Activated CD4-positive, CD25-positive, alpha-beta regulatory T cell treated with anti-CD3 and anti-CD28 coated beads, Interleukin-2, amount 50 U/mL, for 16 hours (primary cell): ENCODE measurements at places on chromosomes 2 and 18.

DNA sequence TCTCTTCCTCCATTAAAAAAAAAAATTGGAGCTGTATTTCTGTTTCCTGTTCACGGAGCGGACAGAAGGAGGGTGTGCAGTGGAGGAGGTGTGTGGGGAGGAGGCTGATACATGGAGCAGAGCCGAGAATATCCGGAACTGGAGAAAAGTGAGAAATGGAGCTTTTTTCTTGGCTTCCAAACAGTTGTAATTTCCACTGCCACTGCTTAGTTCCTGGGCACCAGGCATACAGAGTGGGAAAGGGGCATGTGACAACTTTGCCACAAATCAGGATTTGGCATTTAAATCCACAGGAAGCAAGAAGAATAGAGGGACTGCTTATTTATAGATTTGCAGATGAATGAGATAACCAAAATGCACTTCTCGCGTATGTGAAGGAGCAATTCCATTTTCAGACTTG lies 71.2 kb downstream of the BCL11A start:
- DNase-seq = no peak

DNA sequence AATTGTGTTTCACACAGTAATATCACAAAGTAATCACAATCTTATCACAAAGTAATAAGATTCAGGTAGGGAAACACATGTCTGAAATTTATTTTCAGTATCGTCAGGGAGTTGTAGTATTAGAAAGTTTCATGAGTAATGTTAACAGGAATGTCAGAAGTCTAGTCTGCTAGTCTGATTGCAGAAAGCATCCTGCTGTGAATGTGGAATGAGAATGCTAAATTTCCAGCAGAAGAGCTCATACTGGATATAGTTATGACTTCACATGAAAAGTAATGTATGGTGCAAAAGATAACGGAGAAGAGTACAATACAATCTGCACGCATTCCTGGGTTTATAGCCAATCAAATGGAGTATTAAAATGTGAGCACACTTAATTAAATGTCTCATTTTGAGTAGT lies 494.7 kb upstream of the SETBP1 start:
- no peak for DNase-seq

DNA sequence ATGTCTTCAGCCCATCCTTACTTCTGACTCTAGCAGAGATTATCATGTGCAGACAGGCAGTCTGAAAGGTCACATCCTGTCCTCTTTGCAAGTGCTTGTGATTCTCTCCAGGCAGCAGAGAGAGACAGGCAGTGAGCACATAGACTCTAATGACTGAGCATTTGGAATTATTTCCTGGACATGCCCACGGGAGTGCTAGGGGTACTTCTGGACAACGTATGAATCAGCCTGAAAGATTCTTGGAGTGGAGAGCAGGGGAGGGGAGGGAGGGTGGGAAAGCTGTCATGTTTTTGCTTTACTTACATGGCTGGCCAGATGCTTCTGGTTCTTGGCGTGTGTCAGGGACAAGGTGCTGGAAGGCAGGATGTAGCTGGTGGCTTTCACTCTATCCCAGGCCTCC lies 150.6 kb downstream of the RIF1 start:
- DNase-seq = no peak

- no peak for DNase-seq
These were observed 96.7 kb upstream of the ACKR3 start for GRCh38 chr2:236472720-236473495.

DNA sequence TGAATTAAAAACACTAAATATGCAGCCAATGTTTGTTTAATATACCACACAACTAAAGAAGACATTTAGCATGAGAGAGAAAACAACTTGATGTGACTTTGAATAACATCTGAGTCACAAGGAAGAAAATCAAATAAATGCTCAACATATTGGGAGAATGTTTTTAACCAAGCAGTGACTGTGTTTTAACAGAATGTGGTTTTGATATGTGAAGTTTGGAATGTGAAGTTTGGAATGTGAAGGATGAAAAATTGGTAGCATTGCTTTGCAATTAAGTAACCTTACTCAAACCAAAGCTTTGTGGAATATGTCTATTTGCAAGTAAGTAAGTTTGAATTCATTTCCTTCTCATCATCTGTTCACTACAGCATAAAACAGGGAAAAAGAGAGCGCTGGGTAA lies 128.2 kb upstream of the DNAJC10 start:
- no peak for DNase-seq

- DNase-seq = no peak
These were observed 21.5 kb upstream of the ANXA4 start for GRCh38 chr2:69720404-69720803.

DNA sequence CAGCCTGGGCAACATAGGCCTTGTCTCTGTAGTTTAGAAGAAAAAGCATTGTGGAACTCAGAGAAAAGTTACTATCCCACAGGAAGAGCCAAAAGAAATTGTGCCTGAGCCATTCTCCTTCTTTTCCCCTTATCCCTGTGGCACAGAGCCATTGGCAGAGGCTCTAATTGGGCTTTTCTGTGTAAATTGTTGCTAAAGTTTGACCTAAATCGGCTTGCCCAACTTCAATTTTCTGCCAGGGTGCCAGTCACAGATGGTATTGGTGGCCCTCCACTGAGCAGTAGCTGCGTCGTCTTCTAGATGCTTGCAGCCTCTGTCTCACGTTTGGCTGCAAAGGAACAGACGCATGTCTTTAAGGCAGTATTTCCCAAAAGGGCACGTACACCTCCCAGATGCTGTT lies 30.3 kb downstream of the ZNF532 start:
- DNase-seq = no peak

DNA sequence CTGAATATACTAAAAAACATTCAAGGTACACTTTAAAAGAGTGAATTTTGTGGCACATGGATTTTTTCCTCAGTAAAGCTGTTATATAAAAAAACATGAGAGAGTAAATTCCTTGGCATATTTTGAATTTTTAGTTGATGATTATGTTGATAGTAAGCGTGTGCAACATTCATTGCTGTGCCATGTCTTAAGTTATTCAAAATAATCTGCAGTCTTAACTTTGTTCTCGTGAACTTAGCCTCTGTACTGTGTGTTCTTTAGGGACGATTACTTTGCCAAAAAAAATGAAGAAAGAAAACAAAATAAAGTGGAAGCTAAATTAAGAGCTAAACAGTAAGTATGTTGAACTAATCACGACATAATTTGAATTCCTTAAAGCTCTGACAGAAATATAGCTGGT lies 9.6 kb downstream of the SSB start:
- DNase-seq = no peak

DNA sequence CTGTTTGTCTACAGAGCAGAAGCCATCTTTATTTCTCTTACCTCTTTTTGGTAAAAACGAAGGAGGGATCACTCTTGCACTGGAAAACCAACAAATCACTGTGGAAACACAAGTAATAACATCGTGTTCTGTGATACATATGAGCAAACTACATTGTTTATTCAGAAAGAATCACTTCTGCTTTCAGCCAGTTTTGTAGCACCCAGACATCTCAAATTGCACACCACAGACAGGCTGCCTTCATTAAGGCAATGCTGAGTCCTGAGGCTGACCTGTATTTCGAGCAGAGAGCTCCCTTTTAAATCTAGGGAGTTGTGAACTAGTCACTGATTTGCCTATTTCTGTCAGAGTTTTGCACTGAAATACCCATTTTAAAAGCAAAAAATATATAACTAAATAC lies 1003.2 kb upstream of the FAM98A start:
- DNase-seq = no peak
